ENCODE measurements at places on chromosomes 6 and 20. TPM values are rescaled to one million over a fixed set of nuclear protein-coding genes. Genes with fewer than 3 reads are reported as not detected.

Gene MAP7
- total RNA-seq, result 23.9 TPM

Gene NMBR
- total RNA-seq, result not detected

Gene COL9A1
- total RNA-seq, result not detected

Gene RSPO3
- 76.6 TPM for total RNA-seq

Gene TMEM74B
- 3.0 TPM for total RNA-seq

Gene CALHM5
- 0.06 TPM for total RNA-seq

Gene CTCFL
- total RNA-seq, result not detected

Gene ATP5F1E
- total RNA-seq, result 101 TPM

Gene ANGPT4
- total RNA-seq, result 0.03 TPM

Gene PPIL1
- 41.6 TPM for total RNA-seq

Gene DEFB127
- total RNA-seq, result not detected

Gene CRISP1
- total RNA-seq, result not detected

Gene TMEM217
- total RNA-seq, result 0.53 TPM

Gene RSPH4A
- 0.15 TPM for total RNA-seq

Gene MOG
- not detected for total RNA-seq

Gene POM121L2
- not detected for total RNA-seq

Gene C20orf141
- not detected for total RNA-seq

Gene OOEP
- not detected for total RNA-seq

Gene FOXS1
- 0.17 TPM for total RNA-seq

Gene PNPLA1
- total RNA-seq, result not detected

Gene OR2H1
- total RNA-seq, result not detected

Measured in A549 treated with Mapracorat at 1 μM for 4 hours (cell line).